Fibroblast of villous mesenchyme (primary cell): ENCODE measurements at places on chromosomes 4 and X. TPM values are rescaled to one million over a fixed set of nuclear protein-coding genes. Genes with fewer than 3 reads are reported as not detected.

The GUCY1A1 gene
- 0.32 and 0.43 TPM in 2 replicates for total RNA-seq

The BEND4 gene
- not detected in 2 replicates for total RNA-seq

The PF4V1 gene
- not detected in 2 replicates for total RNA-seq

The PNMA5 gene
- total RNA-seq, result 0.64 TPM in 1 of 2 replicates, not detected in the other

The COL4A5 gene
- total RNA-seq, result 30.0 and 47.1 TPM in 2 replicates

- DNase-seq, result no peak
Measured at GRCh38 chr4:7675612-7676320, 241.0 kb upstream of the PSAPL1 start.

DNA sequence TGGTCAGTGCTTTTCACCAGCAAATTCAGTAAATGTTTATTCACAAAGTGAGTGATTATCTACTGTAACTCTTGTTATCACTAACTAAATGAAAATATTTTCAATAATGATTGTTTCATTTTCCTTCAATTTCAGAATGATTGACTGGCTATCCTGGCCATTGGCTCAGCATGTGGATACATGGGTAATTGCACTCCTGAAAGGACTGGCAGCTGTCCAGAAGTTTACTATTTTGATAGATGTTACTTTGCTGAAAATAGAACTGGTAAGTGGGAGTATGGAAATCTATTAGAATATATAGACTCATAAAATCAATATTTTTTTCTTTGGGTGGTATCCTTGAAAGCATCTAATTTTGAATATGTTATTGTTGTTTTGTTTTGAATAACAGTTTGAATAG lies 10.9 kb downstream of the USP38 start:
- no peak for DNase-seq

GRCh38 chrX:153765138-153766079 lies 1.4 kb downstream of the PLXNB3 start:
- DNase-seq, result peak; percentile 23

DNA sequence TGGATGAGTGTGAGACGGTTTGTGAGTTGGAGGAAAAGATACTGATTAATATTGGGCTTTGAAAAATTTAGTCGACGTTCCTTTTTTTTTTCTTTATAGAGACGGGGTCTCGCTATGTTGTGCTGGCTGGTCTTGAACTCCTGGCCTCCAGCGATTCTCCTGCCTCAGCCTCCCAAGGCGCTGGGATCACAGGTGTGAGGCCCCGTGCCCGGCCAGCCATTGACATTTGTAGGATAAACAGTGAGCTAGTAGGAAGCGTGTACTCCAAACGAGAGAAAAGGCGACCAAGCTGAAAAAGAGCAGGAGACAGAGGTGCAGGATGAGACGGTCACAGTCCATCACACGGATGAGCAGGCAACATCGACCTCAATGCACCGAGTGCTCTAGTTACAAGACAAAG lies 19.4 kb downstream of the PPP2R3B start:
- no peak for DNase-seq

GRCh38 chrX:128769495-128769894 lies 717.3 kb upstream of the ACTRT1 start:
- peak; percentile 7 for DNase-seq

DNA sequence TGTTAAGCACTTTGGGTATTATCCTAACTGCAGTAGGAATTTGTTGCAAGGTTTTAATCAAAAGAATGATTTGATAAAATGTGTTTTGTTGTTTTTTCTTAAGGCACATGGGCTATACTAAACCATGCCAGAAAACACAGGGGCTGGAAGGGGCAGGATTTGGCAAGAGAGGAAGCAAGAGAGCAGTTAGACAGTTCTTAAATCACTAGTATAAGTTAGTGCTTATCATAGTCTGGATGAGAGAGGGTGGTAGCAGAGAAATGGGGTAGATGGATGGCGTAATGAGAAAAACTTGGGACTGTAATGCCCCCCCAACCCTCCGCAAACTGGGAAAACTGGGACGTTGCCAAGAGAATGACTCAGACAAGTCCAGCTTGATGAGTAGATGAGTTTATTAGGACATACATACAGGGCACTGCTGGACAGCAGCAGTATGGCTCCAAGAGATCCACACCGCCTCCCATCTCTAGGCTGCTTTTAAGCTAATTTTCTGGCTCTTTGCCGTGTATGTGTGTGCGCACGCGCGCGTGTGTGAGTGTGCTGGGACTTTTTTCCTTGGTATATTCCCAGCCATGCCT lies 151.5 kb downstream of the PDLIM5 start:
- DNase-seq, result peak; percentile 95

DNA sequence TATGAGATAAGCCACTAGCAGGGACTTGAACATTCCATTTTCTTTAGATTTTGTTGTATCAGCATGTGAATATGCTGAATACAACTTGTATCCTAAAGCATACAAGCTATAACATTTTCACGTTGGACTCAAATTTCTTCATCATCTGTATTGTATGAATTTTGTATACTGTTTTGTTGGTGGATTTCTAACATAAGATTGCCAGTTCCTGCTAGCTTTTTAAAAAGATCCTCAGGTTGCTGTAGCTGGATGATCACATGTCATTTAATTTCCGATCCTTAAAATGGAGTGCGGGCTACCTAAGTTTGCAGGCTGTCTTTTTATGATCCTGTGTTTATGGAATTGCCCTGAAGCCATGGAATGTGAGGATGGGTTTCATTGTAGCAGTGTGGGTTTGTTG lies 6.9 kb downstream of the PDLIM5 start:
- DNase-seq, result no peak

DNA sequence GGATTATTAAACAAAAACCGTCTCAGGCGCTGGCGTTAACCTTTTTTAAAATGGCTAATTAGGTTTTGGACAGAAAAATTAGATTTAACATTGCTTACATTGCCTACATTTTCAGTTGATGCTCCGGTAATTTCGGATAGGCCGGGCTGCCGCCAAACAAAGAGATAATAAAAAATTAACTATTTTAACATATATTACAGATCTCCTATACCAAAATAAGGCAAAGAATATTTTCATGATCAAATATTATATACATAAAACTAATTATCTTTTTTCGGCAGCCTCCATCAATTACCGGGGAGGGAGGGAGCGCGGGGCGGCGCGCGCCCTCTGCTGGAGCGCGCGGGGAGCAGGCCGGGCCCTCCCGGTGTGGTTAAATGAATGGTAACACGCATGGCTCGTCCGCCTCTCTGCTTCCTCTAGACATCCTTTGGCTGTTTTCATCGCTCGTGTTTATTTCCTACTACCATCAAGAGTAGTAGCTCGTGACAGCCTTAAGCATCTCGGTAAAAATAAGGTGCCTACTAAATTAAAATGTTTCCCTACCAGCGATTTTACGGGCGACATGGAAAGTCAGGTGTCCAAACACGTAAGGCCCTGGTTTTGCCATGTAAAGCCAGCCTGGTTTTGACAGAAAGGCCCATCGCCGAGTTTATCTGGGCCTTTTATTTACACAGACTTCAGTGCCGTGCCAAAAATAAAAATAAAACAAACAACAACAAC lies 52.4 kb upstream of the TMEM33 start:
- peak; percentile 25 for DNase-seq

- DNase-seq, result peak; percentile 8
Measured at GRCh38 chr4:43244688-43245382, 352.3 kb downstream of the GRXCR1 start.

GRCh38 chr4:19514276-19515070 lies 737.2 kb upstream of the SLIT2 start:
- peak; percentile 20 for DNase-seq

DNA sequence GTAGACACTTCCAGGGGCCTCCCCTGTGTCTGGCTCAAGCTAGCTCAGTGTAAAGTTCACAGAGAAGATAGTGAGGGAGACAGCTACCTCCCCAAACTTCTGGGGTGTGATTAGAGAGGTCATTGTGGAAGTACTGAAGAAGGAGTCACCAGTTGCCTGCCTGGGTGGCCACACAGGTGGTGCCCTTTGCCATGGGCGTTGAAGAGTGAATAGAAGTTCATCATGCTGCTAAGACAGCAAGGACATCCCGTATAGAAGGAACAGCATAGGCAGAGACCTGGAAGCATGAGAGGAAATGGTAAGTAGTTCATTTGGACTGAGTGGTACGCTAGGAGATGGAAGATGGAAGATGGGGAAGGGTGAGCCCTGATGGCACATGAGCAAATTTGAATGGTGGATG lies 110.1 kb downstream of the PJA1 start:
- no peak for DNase-seq

DNA sequence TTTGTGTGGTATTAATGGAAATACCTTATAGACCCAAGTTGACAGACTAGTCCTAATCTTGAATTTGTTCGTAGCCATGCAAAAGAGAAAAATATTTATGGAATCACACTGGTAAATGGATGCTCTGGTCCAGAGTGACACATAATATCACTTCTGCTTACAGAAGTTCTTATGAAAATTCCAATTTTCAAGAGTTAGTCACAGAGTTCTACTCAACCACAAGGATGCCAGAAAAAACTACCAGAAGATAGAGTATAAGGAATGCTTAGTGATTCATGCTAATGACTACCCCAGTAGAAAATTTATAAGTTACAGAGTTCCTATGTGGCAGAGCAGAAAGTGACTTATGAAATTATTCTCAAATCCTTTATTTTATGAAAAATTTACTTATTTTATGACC lies 1384.8 kb downstream of the FAM133A start:
- peak; percentile 44 for DNase-seq

DNA sequence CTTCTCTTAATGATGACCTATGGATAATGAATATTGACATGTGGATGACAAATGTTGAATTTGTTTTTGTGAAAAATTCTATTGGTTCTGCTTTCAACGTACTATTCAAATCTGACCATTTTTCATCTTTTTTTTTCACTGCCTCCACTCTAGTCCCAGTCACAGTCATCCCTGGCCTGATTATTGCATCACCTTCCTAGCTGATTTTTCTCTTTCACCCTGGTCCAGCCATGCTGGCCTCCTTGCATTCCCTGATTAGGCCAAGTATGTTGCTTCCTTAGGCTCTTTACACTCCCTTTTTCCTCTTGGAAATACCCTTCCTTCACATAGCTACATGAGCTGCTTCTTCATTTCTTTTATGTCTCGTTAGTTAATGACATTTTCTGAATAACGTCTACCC lies 58.1 kb upstream of the MAP9 start:
- DNase-seq, result no peak

DNA sequence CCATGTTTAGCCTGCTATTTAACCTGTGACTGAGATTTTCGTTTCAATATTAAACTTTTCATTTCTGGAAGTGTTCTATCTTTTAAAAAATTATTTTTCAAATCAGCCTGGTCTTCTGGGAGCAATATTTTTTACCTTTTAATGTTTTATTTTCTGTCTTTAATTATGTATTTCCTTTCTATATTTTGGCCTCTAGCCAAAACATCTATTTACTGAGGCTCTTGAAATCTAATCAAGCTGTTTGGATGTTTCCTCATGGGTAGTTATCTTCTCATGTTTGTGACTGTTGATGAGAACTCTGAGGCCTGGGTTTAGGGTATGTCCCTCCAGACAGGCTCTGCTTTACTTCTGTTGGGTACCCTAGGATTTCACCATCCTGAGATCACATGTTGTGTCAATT lies 10.3 kb upstream of the SLC10A4 start:
- no peak for DNase-seq

GRCh38 chr4:189500970-189501369 lies 439.7 kb upstream of the FRG1 start:
- no peak for DNase-seq

DNA sequence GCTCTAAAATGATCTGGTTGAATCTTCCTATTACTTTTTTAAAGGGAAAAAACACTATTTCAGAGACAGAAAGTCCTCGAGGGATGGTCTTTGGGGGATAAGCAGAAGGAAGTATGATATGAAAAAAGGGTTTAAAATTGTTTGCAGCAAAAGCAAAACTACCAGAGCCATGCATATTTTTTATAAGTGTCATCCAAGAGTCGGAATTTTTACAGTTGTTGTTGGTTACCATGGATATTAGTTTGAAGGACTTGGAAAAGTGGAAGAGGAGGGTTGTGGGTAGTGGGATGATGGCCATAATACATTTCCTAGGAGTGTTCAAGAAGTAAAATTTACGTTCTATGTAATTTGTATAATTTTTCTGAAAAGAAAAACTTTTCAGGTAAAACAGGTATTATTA lies 134.4 kb downstream of the PCDH7 start:
- DNase-seq, result no peak
